Stimulated activated CD4-positive, alpha-beta T cell treated with anti-CD3 and anti-CD28 coated beads, Interleukin-12 subunit alpha, Interleukin-12 subunit beta, amount 100 ng/mL, for 48 hours (primary cell): ENCODE measurements at places on chromosomes 1 and 21.

GRCh38 chr21:14833241-14833640 is 231.6 kb downstream of the NRIP1 start:
- DNase-seq: no peak

DNA sequence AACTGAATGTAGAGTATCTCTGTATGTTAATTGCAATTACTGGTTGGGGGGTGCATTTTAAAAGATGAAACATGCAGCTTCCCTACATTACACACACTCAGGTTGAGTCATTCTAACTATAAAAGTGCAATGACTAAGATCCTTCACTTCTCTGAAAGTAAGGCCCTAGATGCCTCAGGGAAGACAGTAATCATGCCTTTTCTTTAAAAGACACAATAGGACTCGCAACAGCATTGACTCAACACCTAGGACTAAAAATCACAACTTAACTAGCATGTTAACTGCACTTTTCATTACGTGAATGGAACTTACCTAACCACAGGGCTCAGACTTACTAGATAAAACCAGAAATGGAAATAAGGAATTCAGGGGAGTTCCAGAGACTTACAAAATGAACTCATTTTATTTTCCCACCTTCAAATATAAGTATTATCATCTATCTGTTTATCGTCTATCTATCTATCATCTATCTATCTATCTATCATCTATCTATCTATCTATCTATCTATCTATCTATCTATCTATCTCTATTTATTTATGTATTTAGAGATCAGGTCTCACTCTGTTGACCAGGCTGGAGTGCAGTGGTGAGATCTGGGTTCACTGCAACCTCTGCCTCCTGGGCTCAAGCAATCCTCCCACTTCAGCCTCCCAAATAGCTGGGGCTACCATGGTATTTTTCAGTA is 47.8 kb downstream of the CHML start:
- DNase-seq: no peak

- DNase-seq: no peak
Measured at GRCh38 chr1:88175120-88175630, 508.9 kb upstream of the PKN2 start.

DNA sequence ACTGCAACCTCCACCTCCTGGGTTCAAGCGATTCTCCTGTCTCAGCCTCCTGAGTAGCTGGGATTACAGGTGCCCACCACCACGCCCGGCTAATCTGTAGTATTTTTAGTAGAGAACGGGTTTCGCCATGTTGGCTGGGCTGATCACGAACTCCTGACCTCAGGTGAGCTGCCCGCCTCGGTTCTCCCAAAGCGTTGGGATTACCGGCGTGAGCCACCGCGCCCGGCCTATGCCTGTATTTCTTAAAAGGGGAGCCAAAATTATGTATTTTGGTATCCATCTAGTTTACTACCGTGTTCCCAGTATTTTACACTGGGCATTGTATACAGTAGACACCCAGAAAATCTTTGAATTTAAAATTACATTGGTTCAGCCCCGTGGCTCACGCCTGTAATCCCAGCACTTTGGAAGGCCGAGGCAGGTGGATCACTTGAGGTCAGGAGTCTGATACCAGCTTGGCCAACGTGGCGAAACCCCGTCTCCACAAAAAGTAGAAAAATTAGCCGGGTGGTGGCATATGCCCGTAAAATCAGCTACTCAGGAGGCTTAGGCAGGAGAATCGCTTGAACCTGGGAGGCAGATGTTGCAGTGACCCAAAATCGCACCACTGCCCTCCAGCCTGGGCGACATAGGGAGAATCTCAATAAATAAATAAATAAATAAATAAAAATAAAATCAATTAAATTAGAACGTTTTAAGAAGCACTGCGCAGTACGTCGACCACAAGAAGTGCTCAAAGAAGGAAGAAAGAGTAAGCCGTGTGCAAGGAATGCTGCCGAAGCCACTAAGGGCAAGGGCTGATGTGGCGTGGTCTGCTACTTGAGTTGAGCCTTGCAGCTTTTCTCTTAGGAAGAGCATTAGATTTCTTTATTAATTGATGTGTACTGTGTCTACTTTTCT is 1.5 kb upstream of the THRAP3 start:
- DNase-seq: no peak

GRCh38 chr21:39006571-39007311 is 176.5 kb downstream of the PSMG1 start:
- DNase-seq: no peak
